ENCODE measurements at places on chromosomes 4 and X.

GRCh38 chrX:26649534-26649933 lies 433.6 kb downstream of the MAGEB5 start:
- no peak for DNase-seq

GRCh38 chr4:88195328-88196012 lies 37.0 kb upstream of the ABCG2 start:
- DNase-seq: no peak

GRCh38 chrX:77009691-77010090 lies 437.5 kb upstream of the FGF16 start:
- DNase-seq: no peak

- DNase-seq: no peak
Observed at GRCh38 chr4:179285696-179286095, 1843.5 kb upstream of the AGA start.

GRCh38 chr4:169030562-169030982 lies 20.5 kb upstream of the CBR4 start:
- DNase-seq: no peak

DNA sequence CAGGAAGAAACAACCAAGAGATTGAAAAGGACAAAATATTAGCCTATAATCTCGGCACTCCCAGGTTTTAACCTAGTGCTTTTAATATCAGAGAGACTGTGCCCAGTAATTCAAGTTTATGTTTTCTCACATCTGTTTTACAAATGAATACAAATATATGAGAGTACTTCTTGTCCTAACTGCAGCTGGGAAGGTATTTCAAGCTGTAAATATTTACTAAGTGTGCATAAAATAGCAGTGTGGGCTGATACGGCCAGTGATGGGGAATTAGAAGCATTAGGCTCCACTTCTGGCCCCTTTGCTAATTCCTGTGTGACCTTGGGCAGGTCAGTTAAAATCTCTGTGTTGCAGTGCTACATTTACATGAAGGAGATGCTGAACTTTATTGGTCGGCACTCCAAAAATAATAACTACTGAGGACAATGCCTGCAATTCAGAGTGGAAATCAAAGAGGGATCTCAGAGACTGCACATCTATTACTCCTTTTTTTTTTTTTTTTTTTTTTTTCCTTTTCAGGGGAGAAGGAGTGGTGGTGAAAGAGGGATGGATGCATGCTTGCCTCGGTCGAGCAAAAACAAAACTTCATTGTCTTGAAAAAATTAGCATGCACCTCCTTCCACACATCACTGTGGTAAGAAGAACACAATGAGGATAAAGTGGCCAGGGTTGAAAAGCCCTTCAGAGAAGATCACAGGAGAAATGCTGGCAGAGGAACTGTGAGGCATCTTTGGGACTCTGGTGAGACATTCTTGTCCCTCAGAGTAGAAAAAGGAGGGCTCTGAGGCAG lies 44.6 kb upstream of the LNX1 start:
- DNase-seq: no peak

DNA sequence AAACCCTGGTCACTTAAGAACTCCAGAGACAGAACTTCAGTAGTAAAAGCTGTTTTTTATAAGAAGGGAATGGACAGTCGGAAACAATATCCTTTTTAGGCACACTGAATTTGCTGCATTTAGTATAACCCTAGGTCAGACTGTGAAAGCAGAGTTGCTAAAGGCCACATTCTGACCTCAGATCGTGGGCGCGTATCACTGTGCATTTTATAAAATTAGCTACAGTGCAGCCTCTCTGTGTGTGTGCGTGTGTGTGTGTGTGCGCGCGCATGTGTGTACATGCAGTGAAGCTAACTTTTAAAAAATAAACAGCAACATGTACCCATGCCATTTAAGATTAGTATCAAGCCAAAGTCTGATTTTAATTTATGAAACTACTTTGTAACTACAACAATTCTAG lies 8.0 kb downstream of the ZNF827 start:
- DNase-seq: no peak

GRCh38 chrX:155877288-155877687 lies 3.9 kb upstream of the VAMP7 start:
- DNase-seq: no peak

DNA sequence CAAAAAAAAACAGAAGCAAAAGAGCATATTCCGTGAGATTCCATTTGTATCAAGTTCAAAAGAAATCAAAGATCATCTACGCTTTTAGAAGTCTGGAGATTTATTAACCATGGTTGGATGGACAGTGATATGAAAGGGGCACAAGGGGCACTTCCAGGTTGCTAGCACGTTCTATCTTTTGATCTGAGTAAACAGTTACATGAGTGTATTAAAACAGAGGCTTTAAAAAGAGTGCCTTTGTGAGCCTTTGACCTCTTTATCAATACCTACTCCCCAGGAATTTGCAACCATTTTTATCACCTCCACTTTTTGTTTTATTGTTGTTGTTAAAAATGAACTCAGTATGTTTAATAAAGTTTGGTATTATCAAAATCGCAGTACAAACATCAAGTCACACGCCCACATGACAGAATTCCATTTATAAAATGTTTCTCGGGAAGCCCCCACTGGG lies 72.4 kb upstream of the UCP1 start:
- DNase-seq: no peak

GRCh38 chrX:47798861-47799260 lies 37.8 kb upstream of the ZNF81 start:
- DNase-seq: no peak

- no peak for DNase-seq
Observed at GRCh38 chr4:14182148-14182547, 554.6 kb upstream of the BOD1L1 start.

- DNase-seq: no peak
Observed at GRCh38 chr4:28481565-28481964, 1620.9 kb downstream of the STIM2 start.

- no peak for DNase-seq
Observed at GRCh38 chrX:83419030-83419792, 88.9 kb upstream of the POU3F4 start.

DNA sequence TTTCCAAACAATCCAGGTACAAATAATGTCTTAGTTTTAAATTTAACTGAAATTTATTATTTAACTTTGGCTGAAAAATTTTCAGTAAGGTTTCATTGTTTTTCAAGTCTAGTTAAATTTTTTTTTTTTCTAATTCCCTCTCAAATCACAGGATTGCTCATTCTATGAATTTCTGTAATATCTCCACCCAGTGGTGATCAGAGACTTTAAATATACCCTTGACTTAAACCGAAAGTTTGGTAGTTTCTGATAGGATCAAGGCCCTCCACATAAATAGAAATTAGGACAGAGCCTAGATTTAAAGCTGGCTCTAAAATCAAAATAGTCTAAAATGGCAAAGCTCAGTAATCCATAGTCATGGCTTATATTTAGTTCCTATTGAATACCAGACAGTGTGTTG lies 175.4 kb downstream of the TBCK start:
- no peak for DNase-seq

DNA sequence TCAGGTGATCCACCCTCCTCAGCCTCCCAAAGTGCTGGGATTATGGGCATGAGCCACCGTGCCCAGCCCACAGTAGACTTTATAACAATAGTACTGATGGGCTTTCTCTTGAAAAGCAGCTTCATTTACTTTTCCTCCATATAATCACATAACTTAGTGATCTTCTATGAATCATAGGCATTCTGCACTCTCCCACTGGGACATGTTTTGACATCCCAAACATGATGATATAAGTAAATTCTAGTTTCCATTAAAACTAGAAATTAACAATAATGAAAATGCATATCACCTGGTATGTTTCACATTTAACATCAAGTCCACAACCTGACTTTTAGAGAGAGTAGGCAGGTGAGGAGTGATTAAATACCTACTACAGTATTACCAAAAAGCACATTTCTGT lies 96.5 kb downstream of the CAMK2D start:
- no peak for DNase-seq
